ENCODE measurements at places on chromosomes 3 and 15.
A peak's percentile ranks its signal among the peaks of the same experiment; 100 is the strongest.

DNA sequence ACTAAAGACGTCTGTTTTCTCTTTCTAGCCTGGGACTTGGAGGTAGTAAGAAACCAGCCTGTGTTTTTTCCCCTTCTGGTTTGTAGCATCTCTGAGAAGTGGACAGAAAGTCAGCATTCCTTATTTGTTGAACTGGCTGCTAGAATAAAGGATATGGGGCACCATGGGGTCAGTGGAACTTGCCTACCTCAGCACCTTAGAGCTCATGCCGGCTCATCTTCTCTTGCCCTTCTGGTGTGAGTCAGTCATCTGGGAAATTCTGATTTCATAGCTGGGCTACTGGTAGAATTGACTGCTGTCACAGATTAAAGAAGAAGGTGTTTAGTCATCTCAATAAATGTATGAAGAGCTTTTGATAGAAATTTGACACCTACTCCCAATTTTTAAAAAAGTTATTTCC is 202.7 kb upstream of the TOPAZ1 start:
- no peak for DNase-seq

GRCh38 chr15:84022516-84022915 is 213.1 kb upstream of the GOLGA6L4 start:
- DNase-seq = no peak

GRCh38 chr15:40106203-40107161 is 2.2 kb downstream of the BMF start:
- no peak for DNase-seq

DNA sequence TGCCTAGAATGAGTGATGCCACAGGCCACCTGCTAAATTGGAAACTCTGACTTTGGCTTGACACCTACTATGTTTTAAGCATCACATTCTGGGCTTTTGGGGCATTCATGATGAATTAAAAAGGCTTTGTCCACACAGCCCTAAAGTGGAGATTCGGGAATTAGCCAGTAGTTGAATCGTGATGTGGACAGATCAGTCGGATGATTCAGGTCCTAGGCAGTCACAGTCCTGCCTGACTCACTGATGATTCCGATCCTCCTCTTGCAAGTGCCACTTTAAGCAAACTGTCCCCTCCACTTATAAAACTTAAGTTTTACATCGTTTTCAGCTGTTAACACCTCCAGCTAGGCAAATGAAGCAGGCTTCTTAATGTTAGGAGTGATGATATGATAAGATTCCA is 75.3 kb downstream of the SYNPR start:
- DNase-seq = no peak

DNA sequence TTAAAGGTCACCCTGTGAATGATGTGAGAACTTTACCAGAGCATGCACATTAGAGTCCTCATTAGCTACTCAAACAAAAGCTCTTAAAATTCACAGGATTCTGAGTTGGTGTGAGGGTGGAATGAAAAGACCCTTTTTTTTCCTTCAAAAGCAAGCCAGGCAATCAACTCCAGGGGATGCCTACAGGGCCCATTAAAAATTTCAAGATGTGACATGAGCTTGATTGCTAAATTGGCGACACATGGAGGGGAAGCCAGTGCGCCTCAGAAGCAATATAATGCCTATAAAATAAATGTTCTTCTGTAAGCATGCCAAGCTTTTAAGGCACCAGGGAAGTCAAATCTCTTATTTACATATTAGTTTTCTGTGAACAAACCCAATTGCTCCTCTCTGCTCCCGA is 328.8 kb upstream of the SUCLG2 start:
- DNase-seq = no peak

DNA sequence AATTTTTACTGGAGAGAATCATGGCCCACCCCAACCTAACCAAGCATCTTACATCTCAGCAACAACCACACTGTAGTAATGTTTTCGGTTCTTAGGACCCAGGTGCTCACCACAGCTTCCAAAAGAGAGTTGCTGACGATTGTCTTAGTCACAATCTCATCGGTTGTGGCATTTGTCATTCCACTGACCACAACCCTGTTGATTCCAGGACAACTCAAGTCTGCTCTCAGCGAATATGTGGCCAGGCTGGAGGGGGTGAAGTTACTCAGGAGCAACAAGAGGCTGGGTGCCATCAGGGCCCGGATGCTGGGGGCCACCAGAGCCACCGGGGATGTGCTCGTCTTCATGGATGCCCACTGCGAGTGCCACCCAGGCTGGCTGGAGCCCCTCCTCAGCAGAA is 25.9 kb downstream of the GALNT15 start:
- no peak for DNase-seq

- no peak for DNase-seq
Observed at GRCh38 chr3:57025237-57025636, 35.2 kb upstream of the SPATA12 start.

DNA sequence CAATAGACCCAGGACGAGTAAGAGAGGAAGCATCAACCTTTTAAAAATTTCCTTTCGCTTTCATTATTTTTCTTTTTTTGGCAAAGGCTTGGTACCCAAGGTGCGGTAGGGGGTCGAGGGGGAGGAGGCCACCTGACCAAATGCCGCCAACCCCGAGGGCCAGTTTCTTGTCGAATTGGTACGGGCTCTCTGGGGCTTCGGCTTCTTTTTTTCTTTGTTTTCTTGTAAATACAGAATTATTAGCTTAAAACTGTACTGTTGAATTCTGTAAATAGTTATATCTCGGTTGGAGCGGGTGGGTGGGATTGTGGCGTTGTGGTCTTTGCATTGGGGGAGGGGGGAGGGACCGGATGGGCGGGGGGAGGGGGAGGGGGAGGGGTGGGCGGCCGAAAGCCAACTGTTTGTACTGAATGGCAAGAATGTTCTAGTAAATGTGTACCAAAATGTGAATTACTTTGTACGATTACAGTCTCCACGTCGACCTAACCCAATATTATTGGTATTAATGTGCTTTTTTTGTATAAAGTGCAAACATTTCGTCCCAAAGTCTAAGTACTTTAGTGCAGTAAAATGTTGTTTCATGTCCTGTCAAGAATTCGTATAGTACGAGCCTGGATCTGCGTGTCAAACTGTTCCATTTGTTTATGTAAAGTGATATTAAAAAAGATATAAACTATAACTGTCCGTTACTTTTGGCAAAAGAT is 4.7 kb downstream of the ZIC1 start:
- DNase-seq = no peak

DNA sequence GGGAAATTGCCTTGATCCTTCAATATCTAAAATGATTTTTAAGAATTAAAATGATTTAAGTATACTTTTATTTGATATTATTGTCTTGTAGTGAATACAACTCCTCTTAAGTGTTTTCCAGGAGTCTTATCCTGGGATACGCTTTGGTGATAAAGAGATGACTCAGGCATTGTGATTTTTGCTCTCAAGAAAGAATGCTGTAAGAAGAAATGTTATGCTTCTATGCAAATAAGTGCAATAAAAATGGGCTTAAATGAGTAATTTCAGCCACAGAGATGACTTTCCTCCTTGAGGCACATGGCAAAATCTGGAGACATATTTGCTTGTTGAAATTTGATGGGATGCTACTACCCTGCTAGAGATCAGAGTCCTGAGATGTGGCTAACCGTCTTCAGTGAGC is 358.6 kb upstream of the BCHE start:
- no peak for DNase-seq

DNA sequence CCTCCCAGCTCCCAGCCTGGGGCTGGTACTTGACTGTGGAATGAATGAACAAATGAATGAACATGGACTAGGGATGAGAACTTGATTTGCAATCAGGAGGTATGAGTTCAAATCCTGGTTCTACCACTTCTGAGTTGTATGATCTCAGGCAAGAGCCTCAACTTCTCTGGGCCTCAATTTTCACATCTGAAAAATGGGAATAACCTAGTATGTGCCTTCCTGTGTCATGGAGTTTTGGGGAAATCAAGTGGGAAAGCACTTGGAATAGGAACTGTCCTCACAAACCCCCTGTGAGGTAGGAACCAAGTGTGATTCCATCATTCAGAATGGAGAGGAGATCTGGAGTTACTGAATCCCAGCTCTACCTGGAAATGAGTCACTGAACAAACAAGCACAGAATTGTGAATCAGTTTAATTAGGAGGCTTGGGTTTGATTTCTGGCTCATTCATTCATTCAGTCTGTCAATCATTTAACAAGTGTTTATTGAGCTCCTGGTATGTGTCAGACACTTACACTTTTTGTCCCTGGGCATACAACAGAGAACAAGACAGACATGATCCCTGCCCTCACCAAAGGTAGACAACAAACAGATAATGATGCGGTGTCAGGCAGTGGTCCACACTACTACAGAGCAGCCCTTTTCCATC is 29.7 kb downstream of the DNASE1L3 start:
- no peak for DNase-seq

- no peak for DNase-seq
Observed at GRCh38 chr3:143840636-143841035, 7.6 kb downstream of the SLC9A9 start.

DNA sequence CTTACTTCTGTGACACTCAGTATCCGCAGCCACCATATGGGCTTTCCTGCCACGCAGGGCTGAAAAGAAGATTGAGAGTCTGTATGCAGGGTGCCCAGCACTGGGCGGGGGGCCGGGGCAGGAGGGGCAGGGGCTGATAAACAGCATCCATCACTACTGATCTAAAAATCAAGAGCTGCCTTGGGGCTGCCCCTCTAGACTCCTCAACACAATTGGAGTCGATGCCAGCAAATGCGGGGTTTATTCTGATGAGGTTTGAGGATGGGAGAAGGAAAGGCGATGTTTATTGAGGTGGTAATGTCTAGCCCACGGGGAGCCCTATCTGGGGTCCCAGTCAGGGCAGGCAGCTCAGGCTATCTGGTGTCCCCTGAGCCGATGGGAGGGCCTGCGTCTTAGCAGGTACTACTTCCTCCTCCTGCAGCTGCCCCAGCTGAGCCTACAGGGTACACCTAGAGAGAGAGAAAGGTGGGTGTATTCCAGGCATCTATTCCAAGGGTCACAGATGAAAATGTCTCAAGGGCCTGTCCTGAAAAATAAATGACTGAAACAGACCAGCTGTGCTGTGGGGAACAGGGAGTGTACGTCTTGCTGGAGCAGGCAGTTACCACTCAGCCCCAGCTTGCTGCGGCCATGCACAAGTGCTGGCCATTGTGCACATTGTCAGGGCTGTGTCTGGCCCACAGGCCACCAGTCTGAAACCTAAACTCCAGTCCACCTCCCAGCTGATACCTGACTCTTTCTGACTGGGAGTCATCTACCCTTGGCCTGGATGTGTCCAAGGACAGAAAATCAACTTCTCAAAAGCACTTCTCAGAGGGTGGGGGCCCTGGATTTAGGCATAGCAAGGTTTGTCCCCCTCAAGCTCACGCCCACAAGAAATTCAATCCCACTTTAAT is 19.5 kb downstream of the ISG20 start:
- no peak for DNase-seq

- DNase-seq = no peak
Observed at GRCh38 chr15:89282631-89283030, 38.9 kb downstream of the FANCI start.

- no peak for DNase-seq
Observed at GRCh38 chr15:59892985-59893384, 111.1 kb upstream of the FOXB1 start.

GRCh38 chr3:60631509-60631908 is 619.7 kb downstream of the FHIT start:
- no peak for DNase-seq

DNA sequence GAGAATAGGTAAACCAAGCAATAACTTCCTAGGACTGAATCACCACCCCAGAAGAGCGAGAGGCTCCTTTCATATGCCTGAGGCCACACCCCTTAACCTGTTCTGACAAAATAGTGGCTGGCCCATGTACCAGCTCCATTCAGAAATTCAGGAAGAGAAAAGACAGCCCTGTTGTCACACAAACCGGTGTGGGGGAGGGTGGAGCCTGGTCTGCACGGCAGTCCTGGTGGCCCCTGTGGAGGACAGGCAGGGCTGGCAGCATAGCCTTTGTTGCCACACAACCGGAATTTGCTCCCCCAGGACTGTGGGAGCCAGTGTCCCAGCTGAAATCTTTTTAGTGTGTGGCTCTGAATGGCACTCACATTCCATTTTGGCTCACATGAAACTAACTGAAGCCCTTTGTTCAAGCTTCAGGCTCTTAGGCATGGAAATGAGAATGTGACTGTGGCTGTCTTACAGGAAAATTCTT is 23.8 kb downstream of the RLBP1 start:
- no peak for DNase-seq

- no peak for DNase-seq
Observed at GRCh38 chr15:51251556-51251955, 86.8 kb downstream of the CYP19A1 start.

DNA sequence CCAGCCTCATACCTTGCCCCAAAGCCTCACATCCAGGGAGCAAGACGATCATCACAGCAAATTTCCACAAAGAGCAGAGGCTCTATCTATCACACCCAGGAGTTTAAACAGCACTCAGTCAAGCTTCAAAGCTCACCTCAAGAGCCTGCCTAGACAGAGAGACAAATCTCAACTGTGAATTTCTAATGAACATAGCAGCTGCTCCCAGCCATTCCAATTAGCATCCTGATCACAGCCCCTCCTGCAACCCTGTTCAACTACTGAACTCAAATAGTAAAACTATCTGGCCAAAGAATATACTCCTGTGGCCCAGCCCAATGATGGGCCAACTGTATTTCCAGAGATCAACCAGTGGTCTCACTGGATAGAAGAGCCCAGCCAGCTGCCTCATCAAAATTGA is 269.8 kb downstream of the CTNNB1 start:
- no peak for DNase-seq

GRCh38 chr3:194062830-194063229 is 73.1 kb upstream of the HES1 start:
- no peak for DNase-seq

DNA sequence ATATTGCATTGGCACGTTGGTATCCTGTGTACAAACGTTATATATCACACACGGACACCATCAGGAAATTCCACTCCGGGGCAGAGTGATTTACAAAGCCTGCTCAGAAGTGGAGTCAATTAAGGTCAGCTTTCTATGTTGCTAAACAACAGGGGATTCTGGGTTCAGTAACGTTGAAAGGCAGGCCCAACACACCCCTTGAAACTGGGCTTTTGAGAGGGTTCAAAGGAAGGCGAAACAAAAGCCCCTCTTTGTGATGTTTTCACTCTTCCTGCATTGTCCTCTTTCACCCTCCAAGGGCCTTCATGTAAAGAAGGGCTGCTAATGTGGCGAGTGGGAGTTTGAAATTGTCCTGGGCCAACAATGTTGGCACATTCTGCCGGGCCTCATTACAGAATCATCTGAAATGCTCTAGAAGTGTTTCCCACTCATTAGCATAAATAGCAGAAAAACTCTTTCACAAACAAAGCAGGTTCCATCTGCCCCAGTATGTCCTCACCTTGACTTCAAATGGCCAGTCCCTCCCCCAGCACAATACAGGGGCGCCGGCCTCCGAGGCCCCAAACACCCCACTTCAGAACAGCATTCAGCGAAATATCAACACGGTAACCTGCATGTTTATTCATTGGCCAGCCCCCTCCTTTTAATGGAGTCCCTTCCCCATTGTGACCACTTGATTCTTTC is 76.4 kb downstream of the HES1 start:
- no peak for DNase-seq

- DNase-seq = no peak
Observed at GRCh38 chr15:99565049-99565298, 810 bp upstream of the MEF2A start.

GRCh38 chr15:23038726-23039142 is 635 bp downstream of the TUBGCP5 start:
- DNase-seq = no peak

- no peak for DNase-seq
Observed at GRCh38 chr3:146446026-146446425, 23.3 kb downstream of the PLSCR2 start.

- DNase-seq = no peak
Observed at GRCh38 chr15:63553388-63553791, 43.8 kb upstream of the FBXL22 start.

GRCh38 chr3:194137506-194138474 is 1.8 kb downstream of the HES1 start:
- DNase-seq = peak; percentile 77
